ENCODE measurements at places on chromosomes 7 and 10.
A peak's percentile ranks its signal among the peaks of the same experiment; 100 is the strongest.

- H3K36me3 ChIP-seq, result no peaks in the 10 kb centered on the region
- H3K4me1 ChIP-seq, result no peaks in the 10 kb centered on the region
- H3K4me3 ChIP-seq, result no peak overlapping the region
Measured at GRCh38 chr10:117000580-117000979, 4.4 kb downstream of the SHTN1 start.

GRCh38 chr10:11535346-11535959 is 76.0 kb downstream of the USP6NL start:
- no peaks in the 10 kb centered on the region for H3K36me3 ChIP-seq
- no peak overlapping the region for H3K4me3 ChIP-seq
- DNase-seq, result no peak
- H3K27me3 ChIP-seq, result peaks cover 19% of the 10 kb centered on the region
- H3K27ac ChIP-seq, result no peak overlapping the region

GRCh38 chr7:48414011-48414732 is 242.9 kb downstream of the ABCA13 start:
- H3K27me3 ChIP-seq, result peaks cover 9% of the 10 kb centered on the region
- DNase-seq, result no peak
- H3K4me3 ChIP-seq, result no peak overlapping the region
- H3K36me3 ChIP-seq, result no peaks in the 10 kb centered on the region

DNA sequence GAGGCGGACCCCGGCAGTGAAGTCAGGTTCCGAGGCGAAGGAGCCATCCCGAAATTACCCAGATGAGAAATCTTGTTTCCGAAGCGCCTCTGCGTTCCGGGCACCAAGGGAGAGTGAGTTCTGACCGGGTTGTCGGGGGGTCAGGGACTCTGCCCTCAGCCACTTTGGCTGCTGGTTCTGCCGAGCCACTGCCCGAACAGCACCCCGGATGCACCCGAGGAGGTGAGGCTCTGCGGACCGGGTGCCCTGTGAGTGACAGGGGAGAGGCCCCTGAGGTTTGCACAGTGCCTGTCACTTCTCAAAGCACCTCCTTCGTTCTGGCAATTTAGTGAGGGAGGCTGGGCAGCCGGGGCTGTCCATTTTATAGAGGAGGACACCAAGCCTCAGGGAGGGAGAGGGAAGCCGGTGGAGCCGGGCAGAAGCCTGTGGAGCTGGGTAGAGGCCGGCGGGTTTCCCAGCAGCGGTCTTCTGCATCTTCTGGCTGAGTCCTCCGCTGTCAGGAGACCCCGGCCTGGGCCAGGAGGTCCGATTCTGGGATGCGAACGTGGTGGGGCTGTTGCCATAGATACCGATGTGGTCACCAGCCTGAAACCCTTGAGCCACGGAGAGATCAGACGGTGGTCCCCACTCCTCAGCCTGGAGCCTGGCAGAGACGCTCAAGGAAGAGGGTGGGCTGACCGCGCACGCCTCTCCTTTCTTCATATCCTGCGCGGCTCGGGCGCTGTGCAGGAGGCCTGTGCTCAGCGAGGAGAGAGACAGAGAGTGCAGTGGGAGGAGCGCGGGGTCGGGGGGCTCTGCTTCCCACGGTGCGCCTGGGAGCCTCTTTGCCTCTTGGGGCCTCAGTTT is 18.9 kb upstream of the SHH start:
- peaks cover 50% of the 10 kb centered on the region for H3K27me3 ChIP-seq
- H3K4me1 ChIP-seq, result no peaks in the 10 kb centered on the region
- H3K27ac ChIP-seq, result no peak overlapping the region
- H3K36me3 ChIP-seq, result no peaks in the 10 kb centered on the region
- H3K4me3 ChIP-seq, result no peak overlapping the region

DNA sequence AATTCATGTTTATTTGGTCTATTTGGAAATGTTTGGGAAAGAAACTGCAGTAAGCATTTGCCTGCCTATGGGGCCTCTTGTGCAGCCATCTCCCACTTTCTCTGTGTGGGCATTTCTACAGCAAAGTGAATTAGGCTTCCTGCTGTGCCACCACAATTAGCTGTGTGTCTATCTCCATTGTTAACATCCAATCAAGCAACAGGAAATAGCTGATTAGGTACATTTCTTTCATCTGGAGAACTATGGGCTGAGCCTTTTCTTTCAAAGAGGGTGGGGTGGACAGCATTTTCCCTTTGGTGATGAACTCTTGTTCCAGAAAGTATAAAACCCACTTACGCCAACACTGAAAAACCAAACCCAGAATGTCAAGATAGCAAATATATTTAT is 640.0 kb downstream of the ACTR3B start:
- H3K4me1 ChIP-seq, result no peaks in the 10 kb centered on the region
- no peak for DNase-seq
- peaks cover 3% of the 10 kb centered on the region for H3K36me3 ChIP-seq

GRCh38 chr10:112763916-112764520 is 186.0 kb upstream of the TCF7L2 start:
- no peak overlapping the region for H3K4me3 ChIP-seq
- no peaks in the 10 kb centered on the region for H3K27me3 ChIP-seq
- peaks cover 2% of the 10 kb centered on the region for H3K36me3 ChIP-seq
- no peaks in the 10 kb centered on the region for H3K4me1 ChIP-seq

- H3K4me1 ChIP-seq, result no peaks in the 10 kb centered on the region
- H3K36me3 ChIP-seq, result no peaks in the 10 kb centered on the region
- no peaks in the 10 kb centered on the region for H3K27me3 ChIP-seq
- DNase-seq, result no peak
Measured at GRCh38 chr7:41297166-41297565, 405.7 kb downstream of the INHBA start.

- H3K27ac ChIP-seq, result peak overlapping the region; percentile 87
- no peak for DNase-seq
- H3K4me1 ChIP-seq, result peaks cover 56% of the 10 kb centered on the region
Measured at GRCh38 chr10:122421742-122422141, 32.7 kb upstream of the ARMS2 start.

Data from central memory CD8-positive, alpha-beta T cell (primary cell).